ENCODE measurements at places on chromosomes 6 and 20.

- DNase-seq: no peak
Measured at GRCh38 chr20:33609504-33609903, 52.6 kb upstream of the C20orf144 start.

DNA sequence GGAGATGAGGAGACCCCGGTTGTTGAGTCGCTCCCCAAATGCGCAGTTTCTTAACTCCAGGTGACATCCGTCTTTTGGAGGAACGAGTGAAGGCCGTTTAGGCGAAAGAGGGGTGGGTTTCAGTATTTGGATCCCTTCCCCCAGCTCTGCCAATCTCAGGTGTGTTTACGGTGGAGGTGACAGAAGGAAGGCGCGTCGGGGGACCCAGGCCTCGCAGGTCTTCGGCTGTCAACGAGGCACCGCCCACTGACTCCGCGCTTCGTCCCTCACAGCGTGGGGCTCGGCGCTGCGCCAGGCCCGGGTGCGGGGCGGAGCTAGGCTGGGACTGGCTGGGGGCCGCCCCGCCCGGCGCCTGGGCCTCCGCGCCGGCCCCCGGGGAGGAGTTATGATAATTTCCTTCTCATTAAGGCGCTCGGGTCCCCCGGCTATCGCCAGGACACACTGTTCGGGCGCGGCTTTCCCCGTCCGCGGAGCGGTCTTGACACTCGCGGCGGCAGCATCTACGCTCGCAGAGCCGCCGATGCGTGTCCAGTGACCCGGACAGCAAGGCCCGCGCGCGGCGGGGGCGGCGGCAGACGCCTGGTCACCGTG is at the start of gene TFAP2C:
Gene TFAP2C (plus strand): TSS at position 434 of the 591 bp plus-strand sequence. CDS start 239 bp downstream, outside the sequence.
- no peak for DNase-seq

DNA sequence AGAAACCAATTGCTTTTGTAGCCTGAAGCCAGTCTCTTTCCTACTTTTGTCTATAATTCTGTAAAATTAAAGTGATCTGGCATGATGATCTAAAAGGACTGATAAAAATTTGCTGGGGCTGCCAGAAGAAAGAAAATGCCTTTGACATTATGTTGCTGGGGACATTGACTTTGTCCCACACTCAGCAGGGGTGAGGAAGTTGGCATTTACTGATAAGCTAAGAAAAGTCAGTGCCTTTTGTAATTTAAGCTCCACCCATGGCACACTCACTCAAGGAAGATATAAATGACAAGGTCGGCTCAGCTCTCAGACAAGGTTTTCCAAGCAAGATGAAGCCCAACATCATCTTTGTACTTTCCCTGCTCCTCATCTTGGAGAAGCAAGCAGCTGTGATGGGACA is at the start of gene SEMG1:
Gene SEMG1 (plus strand): TSS at position 309 of the 400 bp plus-strand sequence. CDS start 21 bp downstream, at position 330.
- DNase-seq: no peak

- DNase-seq: no peak
Measured at GRCh38 chr20:44850837-44851236, 34.7 kb upstream of the YWHAB start.

- DNase-seq: no peak
Measured at GRCh38 chr6:11978169-11978987, 33.7 kb upstream of the HIVEP1 start.

- DNase-seq: peak; percentile 88
Measured at GRCh38 chr6:80767808-80768207, 661.3 kb downstream of the BCKDHB start.

- no peak for DNase-seq
Measured at GRCh38 chr6:166737261-166737660, 110.2 kb upstream of the RPS6KA2 start.
